Stimulated activated CD4-positive, alpha-beta T cell treated with anti-CD3 and anti-CD28 coated beads, Interleukin-4, amount 100 ng/mL, for 24 hours (primary cell): ENCODE measurements at places on chromosomes 1 and 21.

- no peak for DNase-seq
Measured at GRCh38 chr1:24110642-24111261, 1.2 kb downstream of the MYOM3 start.

DNA sequence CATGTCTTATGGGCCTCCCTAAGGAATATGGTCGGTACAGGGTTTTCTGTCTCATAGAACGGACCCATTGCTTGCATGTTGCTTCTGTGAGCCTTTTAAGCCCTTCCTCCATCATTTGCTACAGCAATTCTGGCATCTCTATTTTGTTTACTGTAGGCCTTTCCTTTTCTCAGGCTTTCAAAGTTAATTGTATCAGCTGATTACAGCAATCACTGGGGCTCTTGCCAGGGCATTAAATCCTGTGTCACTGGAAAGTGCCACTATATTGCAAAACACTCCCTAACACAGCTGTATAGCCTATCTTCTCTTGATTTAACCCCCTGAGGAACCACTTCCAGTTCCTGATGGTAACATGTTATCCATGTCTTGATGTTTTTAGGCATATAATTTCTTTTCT is 156.5 kb downstream of the PDE4B start:
- no peak for DNase-seq

DNA sequence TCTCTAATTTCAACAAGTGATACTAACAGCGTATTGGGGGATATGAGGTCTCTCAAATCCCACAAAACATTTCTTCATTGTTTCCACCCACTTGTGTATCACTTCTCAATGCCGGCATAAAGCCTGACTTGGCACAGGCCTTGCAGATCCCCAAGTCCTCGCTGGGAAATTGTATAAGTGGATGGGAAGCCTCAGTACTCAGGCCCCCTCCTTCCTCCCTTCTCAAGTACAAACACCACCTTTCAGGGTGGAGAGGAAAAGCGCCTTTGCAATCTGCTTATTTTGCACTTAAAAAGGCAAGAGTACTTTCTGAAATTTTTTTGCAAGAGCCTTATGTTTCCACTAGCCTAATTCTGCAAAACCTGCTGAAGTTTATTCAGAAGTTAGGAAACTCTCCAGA is 25.8 kb upstream of the KLHDC8A start:
- DNase-seq, result no peak

DNA sequence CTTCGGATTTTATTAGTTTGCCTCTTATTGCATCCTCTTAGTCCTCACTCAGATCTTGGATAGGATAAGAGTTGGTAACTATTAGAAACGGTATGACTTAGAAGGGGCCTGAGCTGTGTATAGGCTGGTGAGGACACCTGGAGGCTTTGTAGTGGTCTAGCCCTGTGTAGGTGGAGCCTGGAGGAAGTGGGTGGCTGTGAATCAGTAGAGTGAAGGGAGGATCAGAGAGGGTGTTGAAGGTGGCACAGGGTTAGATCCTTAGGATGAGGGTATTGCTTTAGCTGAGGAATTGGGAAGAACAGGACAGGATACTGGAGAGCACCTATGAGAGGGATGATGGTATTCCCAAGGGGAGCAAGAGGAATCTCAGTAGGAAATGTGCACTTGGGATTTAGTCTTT is 5.7 kb downstream of the VANGL1 start:
- no peak for DNase-seq

DNA sequence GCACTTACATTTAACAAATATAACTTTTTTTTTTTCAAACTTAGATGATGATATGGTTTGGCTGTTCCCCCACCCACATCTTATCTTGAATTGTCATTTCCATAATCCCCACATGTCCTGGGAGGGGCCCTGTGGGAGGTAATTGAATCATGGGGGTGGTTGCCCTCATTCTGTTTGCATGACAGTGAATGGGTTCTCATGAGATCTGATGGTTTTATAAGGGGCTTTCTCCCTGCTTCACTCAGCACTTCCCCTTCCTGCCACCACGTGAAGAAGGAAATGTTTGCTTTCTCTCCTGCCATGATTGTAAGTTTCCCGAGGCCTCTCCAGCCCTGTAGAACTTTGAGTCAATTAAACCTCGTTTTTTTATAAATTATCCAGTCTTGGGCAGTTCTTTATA is 432.6 kb downstream of the AMY1C start:
- DNase-seq, result no peak

- no peak for DNase-seq
Measured at GRCh38 chr1:66489151-66489550, 44.8 kb upstream of the SGIP1 start.

GRCh38 chr1:112696578-112697314 is 10.2 kb downstream of the RHOC start:
- no peak for DNase-seq

- DNase-seq, result no peak
Measured at GRCh38 chr1:222523852-222524251, 24.1 kb downstream of the HHIPL2 start.

GRCh38 chr1:184892116-184892515 is 82.2 kb downstream of the NIBAN1 start:
- DNase-seq, result peak; percentile 26

DNA sequence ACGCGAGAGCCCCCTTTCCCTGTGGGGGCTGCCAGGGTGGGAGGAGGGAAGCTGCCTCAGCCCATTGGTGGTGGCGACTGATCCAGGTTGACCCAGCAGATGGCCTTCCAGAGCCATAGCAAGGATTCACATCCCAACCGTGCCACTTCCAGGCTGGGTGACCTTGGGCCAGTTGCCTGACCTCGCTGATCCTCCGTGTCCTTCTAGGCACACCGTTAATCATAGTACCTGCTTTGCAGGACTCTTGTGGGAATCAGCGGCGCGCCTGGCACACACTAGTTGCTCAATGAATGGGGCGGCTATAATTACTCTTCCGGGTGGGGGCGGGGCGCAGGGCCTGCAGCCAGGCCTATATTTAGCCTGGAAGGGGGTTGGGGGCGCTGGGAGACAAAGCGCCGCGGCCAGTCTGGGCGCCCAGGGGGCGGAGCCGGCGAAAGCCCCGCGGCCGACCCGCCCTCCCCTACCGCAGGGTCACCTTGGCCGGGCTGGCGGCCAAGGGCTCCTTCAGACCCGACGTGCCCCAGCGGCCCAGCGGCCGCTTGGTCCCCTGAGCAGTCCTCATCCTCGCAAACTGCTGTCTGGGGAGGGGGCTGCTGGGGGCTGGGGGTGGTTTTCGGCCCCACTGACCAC is 5.1 kb downstream of the HSPB7 start:
- peak; percentile 21 for DNase-seq

- no peak for DNase-seq
Measured at GRCh38 chr21:33870768-33871167, 44.8 kb downstream of the ATP5PO start.

GRCh38 chr21:14734833-14735232 is 188.7 kb upstream of the SAMSN1 start:
- no peak for DNase-seq

DNA sequence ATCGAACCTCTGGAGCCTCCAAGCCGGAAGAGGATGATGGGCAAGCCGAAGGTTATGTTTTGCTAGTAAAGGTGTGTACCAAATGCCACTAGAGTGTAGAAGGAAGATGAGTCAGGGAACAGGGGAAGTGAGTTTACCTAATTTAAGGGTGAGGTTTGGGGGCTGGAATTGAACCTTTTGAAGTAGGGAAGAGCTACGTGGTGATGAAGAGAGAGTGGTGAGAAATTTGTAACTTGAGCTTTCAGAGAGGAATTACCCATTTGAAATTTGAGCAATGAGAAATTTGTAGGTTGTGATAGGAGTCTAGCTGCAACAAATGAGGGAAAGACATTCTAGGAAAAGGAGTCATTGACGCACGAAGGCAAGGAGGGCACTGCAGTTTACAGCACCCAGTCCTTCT is 70.0 kb upstream of the TENT5C start:
- DNase-seq, result no peak
